ENCODE measurements at places on chromosomes 7 and 10. TPM values are rescaled to one million over a fixed set of nuclear protein-coding genes. Genes with fewer than 3 reads are reported as not detected.

GRCh38 chr10:54985732-54986131 is 184.7 kb upstream of the PCDH15 start:
- no peak for DNase-seq

DNA sequence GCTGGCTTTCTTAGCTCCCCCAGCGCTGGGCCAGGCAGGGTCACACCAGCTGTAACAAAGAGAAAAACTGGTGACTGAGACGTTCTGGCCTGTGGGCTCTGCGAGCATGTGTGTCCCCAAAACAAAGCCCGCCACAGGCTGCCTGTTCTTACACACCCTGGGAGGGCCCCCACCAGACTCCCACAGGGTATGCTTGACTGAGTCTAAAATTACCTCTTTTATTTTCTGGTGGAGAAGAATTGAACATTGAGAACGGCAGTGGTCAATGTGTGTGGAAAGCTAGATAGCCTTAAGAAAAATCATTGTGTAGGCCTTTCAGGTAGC is 808 bp downstream of the C10orf71 start:
- DNase-seq: no peak

GRCh38 chr10:112497347-112497950 is 50.4 kb downstream of the VTI1A start:
- no peak for DNase-seq

GRCh38 chr7:133510326-133511055 is 257.6 kb downstream of the EXOC4 start:
- no peak for DNase-seq

GRCh38 chr7:129462420-129462819 is 28.2 kb downstream of the STRIP2 start:
- no peak for DNase-seq

Gene GATAD1
- 62.4 TPM for polyA plus RNA-seq

GRCh38 chr7:47349401-47349800 is 232.5 kb downstream of the TNS3 start:
- no peak for DNase-seq

DNA sequence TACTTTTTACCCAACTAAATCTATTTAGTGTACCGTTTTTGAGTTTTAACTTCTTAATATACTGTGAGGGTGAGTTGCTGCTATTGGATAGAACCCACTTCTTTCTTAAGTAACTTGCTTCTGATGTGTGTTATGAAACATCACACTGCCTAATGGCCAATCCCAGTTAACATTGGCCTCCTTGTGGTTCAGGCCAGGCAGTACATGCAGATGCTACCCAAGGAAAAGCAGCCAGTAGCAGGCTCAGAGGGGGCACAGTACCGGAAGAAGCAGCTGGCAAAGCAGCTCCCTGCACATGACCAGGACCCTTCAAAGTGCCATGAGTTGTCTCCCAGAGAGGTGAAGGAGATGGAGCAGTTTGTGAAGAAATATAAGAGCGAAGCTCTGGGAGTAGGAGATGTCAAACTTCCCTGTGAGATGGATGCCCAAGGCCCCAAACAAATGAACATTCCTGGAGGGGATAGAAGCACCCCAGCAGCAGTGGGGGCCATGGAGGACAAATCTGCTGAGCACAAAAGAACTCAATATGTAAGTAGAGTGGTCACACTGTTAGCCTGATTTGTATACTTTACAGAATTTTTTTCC is 39.7 kb downstream of the TES start:
- no peak for DNase-seq

- no peak for DNase-seq
Measured at GRCh38 chr7:156015237-156016020, 203.2 kb upstream of the SHH start.

DNA sequence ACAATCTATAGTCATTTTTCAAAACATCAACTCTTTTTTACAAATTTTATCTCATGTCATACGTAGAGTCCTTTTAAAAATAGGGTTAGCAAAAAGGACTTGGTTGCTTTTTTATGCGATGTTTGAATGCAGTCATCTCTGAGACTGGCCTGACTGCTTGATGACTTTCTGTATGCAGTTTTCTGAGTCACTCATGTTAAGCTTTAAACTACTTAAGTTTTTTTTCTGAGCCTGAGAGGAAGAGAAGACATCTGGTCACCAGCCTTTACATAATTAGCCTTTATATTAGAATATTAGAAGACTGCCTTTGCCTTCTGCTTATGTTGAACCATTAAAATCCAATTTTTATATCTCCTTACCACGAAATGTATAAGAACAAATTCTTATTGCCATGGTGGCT is 834.4 kb upstream of the MBL2 start:
- no peak for DNase-seq

- DNase-seq: no peak
Measured at GRCh38 chr10:123841115-123841514, 50.5 kb downstream of the CPXM2 start.

GRCh38 chr10:112533916-112534315 is 86.9 kb downstream of the VTI1A start:
- no peak for DNase-seq

- DNase-seq: no peak
Measured at GRCh38 chr10:125084614-125085257, 75.6 kb downstream of the CTBP2 start.

Gene HYAL4
- polyA plus RNA-seq: not detected
